Activated CD4-positive, alpha-beta T cell treated with anti-CD3 and anti-CD28 coated beads, Interleukin-10, Interleukin-2, amounts not matched to agents 100 ng/mL and 50 ng/mL, durations not matched to agents 16 hours and 8 hours (primary cell): ENCODE measurements at places on chromosomes 5 and 9.

DNA sequence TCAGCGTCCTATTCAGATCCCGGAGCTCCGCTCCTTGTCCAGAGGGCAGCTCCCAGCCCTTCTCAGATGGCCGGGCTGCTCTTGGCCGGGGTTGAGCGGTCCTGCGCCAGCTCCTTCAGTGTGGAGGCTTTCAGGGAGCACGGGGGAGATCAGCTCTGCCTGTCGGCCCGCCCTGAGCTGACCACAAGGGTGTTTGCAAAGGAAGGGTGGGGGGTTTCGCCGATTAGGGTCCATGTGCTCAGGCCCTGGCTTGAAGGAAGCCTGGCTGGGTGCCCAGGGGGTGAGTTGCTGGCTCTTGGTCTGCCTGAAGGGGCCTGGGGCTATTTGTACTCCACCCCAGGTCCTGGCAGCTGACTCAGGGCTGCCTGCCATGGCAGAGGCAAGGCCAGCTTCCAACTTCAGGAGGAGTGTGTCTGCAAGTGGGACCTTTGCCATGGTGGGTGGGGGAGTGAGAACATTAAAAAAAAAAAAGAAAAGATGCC, 250.1 kb upstream of the KLF4 start:
- DNase-seq, result no peak

DNA sequence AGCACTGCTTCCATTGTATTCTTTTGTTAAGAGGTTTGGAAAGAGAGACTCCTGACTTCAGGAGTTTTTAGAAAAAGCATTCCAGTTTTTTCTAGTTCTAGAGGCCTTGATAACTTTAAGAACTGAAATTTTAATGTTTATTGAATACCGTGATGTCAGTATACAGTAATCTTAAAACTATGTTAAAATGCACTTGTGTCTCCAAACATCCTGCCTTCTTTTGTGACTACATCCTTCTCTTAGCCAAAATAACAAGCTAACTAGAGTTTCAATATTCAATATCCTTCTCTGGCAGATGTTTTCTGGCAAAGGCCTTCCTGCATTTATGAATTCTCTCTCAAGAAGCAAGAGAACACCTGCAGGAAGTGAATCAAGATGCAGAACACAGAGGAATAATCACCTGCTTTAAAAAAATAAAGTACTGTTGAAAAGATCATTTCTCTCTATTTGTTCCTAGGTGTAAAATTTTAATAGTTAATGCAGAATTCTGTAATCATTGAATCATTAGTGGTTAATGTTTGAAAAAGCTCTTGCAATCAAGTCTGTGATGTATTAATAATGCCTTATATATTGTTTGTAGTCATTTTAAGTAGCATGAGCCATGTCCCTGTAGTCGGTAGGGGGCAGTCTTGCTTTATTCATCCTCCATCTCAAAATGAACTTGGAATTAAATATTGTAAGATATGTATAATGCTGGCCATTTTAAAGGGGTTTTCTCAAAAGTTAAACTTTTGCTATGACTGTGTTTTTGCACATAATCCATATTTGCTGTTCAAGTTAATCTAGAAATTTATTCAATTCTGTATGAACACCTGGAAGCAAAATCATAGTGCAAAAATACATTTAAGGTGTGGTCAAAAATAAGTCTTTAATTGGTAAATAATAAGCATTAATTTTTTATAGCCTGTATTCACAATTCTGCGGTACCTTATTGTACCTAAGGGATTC, 43.1 kb downstream of the NDFIP1 start:
- peak; percentile 62 for DNase-seq

GRCh38 chr9:79264511-79265355, 307.0 kb upstream of the TLE4 start:
- no peak for DNase-seq

DNA sequence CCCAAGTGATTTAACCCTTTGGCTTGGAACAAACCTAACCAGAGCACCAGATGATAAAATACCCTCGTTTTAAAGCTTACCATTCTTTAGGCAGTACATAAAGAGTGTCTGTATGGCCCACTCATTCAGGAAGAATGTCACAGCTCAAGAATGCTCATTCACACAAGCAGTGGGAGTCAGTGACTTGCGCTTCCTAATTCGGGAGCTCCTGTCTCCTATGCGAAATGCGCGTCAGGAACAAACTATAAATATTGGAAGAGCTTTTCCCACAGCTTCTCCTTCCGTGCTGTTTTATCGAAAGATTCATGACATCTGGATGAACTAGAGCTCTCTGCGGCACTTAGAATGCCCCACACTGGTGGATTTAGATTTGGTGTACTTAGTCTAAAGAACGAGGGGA, 66.6 kb downstream of the NTRK2 start:
- DNase-seq, result no peak

GRCh38 chr5:139821806-139822552, 26.4 kb downstream of the PSD2 start:
- no peak for DNase-seq
